ENCODE measurements at places on chromosomes 1 and 21. TPM values are rescaled to one million over a fixed set of nuclear protein-coding genes. Genes with fewer than 3 reads are reported as not detected.

DNA sequence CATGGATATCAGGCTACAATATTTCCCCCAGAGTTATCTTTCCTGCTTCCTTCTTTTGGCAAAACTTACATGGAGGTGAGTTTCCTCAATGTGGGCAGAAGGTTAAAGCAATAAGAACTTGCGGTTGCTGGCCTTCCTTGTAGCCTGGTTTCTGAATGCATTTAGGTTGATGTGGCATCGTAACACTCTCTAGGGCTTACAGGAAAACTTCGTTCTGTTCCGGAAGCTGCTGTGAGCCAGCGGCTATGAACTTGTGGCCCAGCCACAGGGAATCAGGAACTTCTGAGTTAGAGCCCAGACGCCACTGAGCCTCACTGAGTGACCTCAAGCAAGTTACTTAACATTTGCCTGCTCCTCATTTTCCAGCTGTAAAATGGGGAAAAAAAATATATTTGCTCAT is 623.4 kb upstream of the ADAMTS5 start:
- no peaks in the 10 kb centered on the region for H3K27me3 ChIP-seq
- no peaks in the 10 kb centered on the region for H3K36me3 ChIP-seq
- no peak for DNase-seq
- no peaks in the 10 kb centered on the region for H3K4me1 ChIP-seq
- H3K4me3 ChIP-seq: no peak overlapping the region

DNA sequence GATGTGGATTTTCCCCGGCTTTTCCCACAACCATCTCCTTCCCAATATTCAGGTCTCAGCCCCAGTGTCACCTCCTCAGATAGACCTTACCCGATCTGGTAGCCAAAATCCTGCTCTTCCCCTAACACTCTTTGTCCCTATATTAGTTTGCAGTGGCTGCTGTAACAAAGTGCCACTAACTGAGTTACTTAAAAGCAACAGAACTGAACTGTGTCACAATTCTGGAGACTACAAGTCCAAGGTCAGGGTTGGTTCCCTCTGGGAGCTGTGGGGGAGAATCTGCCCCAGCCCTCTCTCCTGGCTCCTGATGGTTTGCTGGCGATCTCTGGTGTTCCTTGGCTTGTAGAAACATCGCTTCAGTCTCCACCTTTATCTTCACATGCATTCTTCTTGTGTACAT is 64.0 kb downstream of the NENF start:
- DNase-seq: no peak
- no peaks in the 10 kb centered on the region for H3K27me3 ChIP-seq
- no peaks in the 10 kb centered on the region for H3K36me3 ChIP-seq

GRCh38 chr1:26724118-26724517 is 28.3 kb downstream of the ARID1A start:
- peaks cover 54% of the 10 kb centered on the region for H3K4me1 ChIP-seq
- no peaks in the 10 kb centered on the region for H3K36me3 ChIP-seq
- DNase-seq: no peak
- peak overlapping the region; percentile 50 for H3K27ac ChIP-seq
- no peaks in the 10 kb centered on the region for H3K27me3 ChIP-seq

DNA sequence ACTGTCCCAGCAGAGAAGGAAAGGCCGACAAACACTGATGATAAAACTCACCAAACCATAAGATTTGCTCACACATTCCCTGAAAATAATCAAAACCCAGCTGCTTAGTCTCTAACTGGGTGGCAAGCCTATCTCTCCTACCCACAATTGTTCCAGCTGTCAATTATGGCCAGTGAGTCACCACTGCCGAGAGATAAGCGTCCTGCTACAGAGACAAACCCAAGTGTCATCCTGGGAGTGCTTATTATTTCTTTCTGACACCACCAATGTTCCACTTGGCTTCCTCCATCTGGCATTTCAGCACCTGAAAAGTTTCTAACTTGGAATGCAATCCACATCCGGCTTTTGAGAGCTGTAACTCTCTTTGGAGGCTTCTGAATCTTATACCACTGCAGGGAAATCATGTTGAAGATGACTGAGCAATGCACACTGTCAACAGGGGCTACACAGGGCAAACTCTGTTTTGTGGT is 51.5 kb upstream of the VAV3 start:
- no peaks in the 10 kb centered on the region for H3K36me3 ChIP-seq
- H3K4me1 ChIP-seq: no peaks in the 10 kb centered on the region
- H3K27ac ChIP-seq: no peak overlapping the region
- no peak for DNase-seq
- H3K27me3 ChIP-seq: no peaks in the 10 kb centered on the region
- no peak overlapping the region for H3K4me3 ChIP-seq

- H3K4me3 ChIP-seq: no peak overlapping the region
- H3K27me3 ChIP-seq: no peaks in the 10 kb centered on the region
- peaks cover 56% of the 10 kb centered on the region for H3K4me1 ChIP-seq
- peaks cover 25% of the 10 kb centered on the region for H3K36me3 ChIP-seq
- no peak overlapping the region for H3K27ac ChIP-seq
These were observed 4.7 kb downstream of the ELOA start for GRCh38 chr1:23748016-23748415.

- H3K4me1 ChIP-seq: no peaks in the 10 kb centered on the region
- peak; percentile 84 for DNase-seq
- no peaks in the 10 kb centered on the region for H3K27me3 ChIP-seq
These were observed 16.8 kb downstream of the E2F2 start for GRCh38 chr1:23514111-23514679.

DNA sequence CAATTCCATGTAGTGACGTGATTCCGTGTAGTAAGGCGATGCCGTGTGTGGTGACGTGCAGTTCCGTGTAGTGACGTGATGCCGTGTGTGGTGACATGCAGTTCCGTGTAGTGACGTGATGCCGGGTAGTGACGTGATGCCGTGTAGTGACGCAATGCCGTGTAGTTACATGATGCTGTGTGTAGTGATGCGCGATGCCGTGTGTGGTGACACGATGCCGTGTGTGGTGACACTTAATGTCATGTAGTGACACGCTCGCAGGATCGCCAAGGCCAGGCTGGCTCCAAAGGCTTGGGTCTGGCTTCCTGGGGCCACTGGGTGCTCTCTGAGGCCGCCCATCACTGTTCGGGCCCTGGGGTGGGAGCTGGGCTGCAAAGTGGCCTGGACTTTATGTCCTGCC is 14.2 kb downstream of the COL18A1 start:
- no peaks in the 10 kb centered on the region for H3K27me3 ChIP-seq
- H3K4me1 ChIP-seq: no peaks in the 10 kb centered on the region
- no peaks in the 10 kb centered on the region for H3K36me3 ChIP-seq
- H3K4me3 ChIP-seq: no peak overlapping the region
- no peak overlapping the region for H3K27ac ChIP-seq
- DNase-seq: no peak

GRCh38 chr1:214913966-214914365 is 168.6 kb upstream of the KCNK2 start:
- no peaks in the 10 kb centered on the region for H3K4me1 ChIP-seq
- peaks cover 2% of the 10 kb centered on the region for H3K27me3 ChIP-seq
- H3K27ac ChIP-seq: no peak overlapping the region
- no peaks in the 10 kb centered on the region for H3K36me3 ChIP-seq
- H3K4me3 ChIP-seq: no peak overlapping the region

- no peaks in the 10 kb centered on the region for H3K4me1 ChIP-seq
- no peak overlapping the region for H3K27ac ChIP-seq
- no peak for DNase-seq
- H3K27me3 ChIP-seq: no peaks in the 10 kb centered on the region
- no peaks in the 10 kb centered on the region for H3K36me3 ChIP-seq
- no peak overlapping the region for H3K4me3 ChIP-seq
These were observed 405.7 kb upstream of the NCAM2 start for GRCh38 chr21:20592463-20592862.

DNA sequence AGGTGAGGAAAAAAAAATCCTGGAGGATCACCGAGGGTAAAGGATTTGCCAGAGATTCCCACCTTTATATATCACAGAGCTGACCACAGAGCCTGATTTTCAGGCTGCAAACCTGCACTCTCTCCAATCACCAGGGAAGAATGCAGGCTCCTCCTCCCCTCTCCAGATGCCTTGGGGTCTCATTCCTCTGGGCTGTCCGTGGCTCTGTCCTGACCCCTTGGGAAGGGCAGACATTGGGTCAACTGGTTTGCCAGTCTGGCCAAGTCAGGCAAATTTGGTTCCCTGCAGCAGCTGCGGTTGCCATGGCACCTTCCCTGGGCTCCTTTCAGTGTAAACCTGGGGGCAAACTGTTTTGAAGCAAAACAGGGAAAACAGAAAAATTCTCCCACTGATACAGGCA is 11.6 kb upstream of the OPRD1 start:
- H3K4me3 ChIP-seq: no peak overlapping the region
- H3K4me1 ChIP-seq: no peaks in the 10 kb centered on the region
- no peak overlapping the region for H3K27ac ChIP-seq

GRCh38 chr1:41024953-41025352 is 3.4 kb upstream of the SLFNL1 start:
- no peaks in the 10 kb centered on the region for H3K4me1 ChIP-seq
- peaks cover 8% of the 10 kb centered on the region for H3K36me3 ChIP-seq
- H3K4me3 ChIP-seq: no peak overlapping the region
- H3K27me3 ChIP-seq: no peaks in the 10 kb centered on the region
- no peak for DNase-seq
- no peak overlapping the region for H3K27ac ChIP-seq

DNA sequence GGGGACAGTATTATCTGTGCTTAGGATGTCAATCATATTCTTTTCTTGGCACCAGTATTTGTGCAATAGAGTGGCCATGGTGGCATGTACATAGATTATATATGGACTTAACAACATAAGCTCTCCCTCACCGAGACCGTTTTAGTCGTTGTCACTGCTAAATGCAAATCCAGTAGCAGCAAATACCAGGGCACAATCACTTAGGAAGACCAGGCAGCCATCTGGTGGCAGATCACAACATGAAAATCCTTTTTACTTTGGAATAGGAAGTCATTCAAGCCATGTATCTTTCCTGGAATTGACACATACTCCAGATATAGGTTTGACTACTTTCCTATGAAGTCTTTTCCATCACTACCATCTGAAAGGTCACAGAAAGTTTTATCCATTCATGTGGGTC is 53.2 kb upstream of the C1orf87 start:
- H3K27me3 ChIP-seq: no peaks in the 10 kb centered on the region
- no peak overlapping the region for H3K27ac ChIP-seq
- H3K4me3 ChIP-seq: no peak overlapping the region
- H3K4me1 ChIP-seq: no peaks in the 10 kb centered on the region
- no peaks in the 10 kb centered on the region for H3K36me3 ChIP-seq

DNA sequence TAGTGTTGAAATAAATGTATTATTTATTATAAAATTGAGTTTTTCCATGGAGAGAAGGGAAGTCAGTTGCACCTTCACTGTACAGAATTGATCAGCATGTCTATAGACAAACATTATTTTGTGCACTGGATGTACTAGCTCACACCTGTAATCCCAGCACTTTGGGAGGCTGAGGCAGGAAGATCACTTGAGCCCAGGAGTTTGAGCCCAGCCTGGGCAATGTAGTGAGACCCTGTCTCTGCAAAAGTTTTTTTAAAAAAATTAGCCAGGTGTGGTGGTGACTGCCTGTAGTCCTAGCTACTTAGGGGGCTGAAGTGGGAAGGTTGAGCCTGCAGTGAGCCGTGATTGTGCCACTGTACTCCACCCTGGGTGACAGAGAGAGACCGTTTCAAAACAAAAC is 87.7 kb downstream of the MAST2 start:
- H3K4me1 ChIP-seq: peaks cover 3% of the 10 kb centered on the region
- no peak overlapping the region for H3K4me3 ChIP-seq
- no peaks in the 10 kb centered on the region for H3K36me3 ChIP-seq
- no peak for DNase-seq
- H3K27ac ChIP-seq: no peak overlapping the region

GRCh38 chr1:172380441-172381244 is 39.8 kb upstream of the C1orf105 start:
- DNase-seq: no peak
- H3K27ac ChIP-seq: peak overlapping the region; percentile 10
- no peaks in the 10 kb centered on the region for H3K27me3 ChIP-seq
- H3K4me1 ChIP-seq: no peaks in the 10 kb centered on the region
- no peak overlapping the region for H3K4me3 ChIP-seq

GRCh38 chr1:93631626-93632365 is 49.8 kb downstream of the BCAR3 start:
- no peak for DNase-seq
- no peak overlapping the region for H3K4me3 ChIP-seq
- H3K4me1 ChIP-seq: no peaks in the 10 kb centered on the region
- H3K27me3 ChIP-seq: no peaks in the 10 kb centered on the region
- H3K27ac ChIP-seq: no peak overlapping the region
- H3K36me3 ChIP-seq: no peaks in the 10 kb centered on the region

- H3K4me1 ChIP-seq: no peaks in the 10 kb centered on the region
- H3K27ac ChIP-seq: no peak overlapping the region
- H3K36me3 ChIP-seq: no peaks in the 10 kb centered on the region
- H3K27me3 ChIP-seq: no peaks in the 10 kb centered on the region
- H3K4me3 ChIP-seq: no peak overlapping the region
These were observed 36.0 kb upstream of the GNG12 start for GRCh38 chr1:67869233-67869632.

DNA sequence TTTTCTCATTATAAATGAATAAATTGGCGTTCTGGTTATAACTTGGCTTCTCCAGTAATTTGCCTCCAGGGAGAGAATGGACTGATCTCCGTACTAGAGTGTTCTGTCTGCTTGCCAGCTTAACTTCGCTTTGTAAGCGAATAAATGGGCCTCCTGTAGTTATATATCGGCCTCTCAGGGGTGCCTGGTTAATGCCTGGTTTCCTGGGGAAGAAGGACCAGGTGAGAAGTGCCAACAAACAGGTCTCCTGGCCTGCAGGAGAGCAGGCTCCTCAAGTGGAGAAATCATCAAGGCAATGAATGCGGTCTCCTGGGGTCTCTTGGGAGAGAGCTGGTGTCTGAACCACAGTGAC is 107.4 kb upstream of the SERBP1 start:
- no peaks in the 10 kb centered on the region for H3K27me3 ChIP-seq
- DNase-seq: no peak
- peak overlapping the region; percentile 79 for H3K27ac ChIP-seq
- peaks cover 39% of the 10 kb centered on the region for H3K4me1 ChIP-seq
- H3K36me3 ChIP-seq: no peaks in the 10 kb centered on the region
- no peak overlapping the region for H3K4me3 ChIP-seq

GRCh38 chr1:30731109-30731805 is 7.9 kb upstream of the MATN1 start:
- no peaks in the 10 kb centered on the region for H3K4me1 ChIP-seq
- peaks cover 1% of the 10 kb centered on the region for H3K36me3 ChIP-seq
- H3K4me3 ChIP-seq: no peak overlapping the region
- H3K27me3 ChIP-seq: no peaks in the 10 kb centered on the region
- H3K27ac ChIP-seq: no peak overlapping the region

GRCh38 chr1:248841702-248842395 is 3.8 kb downstream of the ZNF672 start:
- no peak for DNase-seq
- H3K4me1 ChIP-seq: peaks cover 14% of the 10 kb centered on the region
- no peak overlapping the region for H3K27ac ChIP-seq
- H3K4me3 ChIP-seq: no peak overlapping the region

The KIF21B gene
- 1.9 TPM for total RNA-seq

The TRIM63 gene
- not detected for total RNA-seq

The CASQ1 gene
- not detected for total RNA-seq

The FCRL1 gene
- 0.84 TPM for total RNA-seq

The LAPTM5 gene
- total RNA-seq: 33.8 TPM

The GPR25 gene
- 0.08 TPM for total RNA-seq

The PAQR7 gene
- 2.0 TPM for total RNA-seq

The TNNI3K gene
- 0.09 TPM for total RNA-seq

The HSD3B2 gene
- total RNA-seq: 0.25 TPM

The LUZP1 gene
- 4.3 TPM for total RNA-seq

The PEAR1 gene
- 4.4 TPM for total RNA-seq

Measured in liver (tissue), 10 donors.